ENCODE measurements at places on chromosomes 11 and 22.
A peak's percentile ranks its signal among the peaks of the same experiment; 100 is the strongest.

DNA sequence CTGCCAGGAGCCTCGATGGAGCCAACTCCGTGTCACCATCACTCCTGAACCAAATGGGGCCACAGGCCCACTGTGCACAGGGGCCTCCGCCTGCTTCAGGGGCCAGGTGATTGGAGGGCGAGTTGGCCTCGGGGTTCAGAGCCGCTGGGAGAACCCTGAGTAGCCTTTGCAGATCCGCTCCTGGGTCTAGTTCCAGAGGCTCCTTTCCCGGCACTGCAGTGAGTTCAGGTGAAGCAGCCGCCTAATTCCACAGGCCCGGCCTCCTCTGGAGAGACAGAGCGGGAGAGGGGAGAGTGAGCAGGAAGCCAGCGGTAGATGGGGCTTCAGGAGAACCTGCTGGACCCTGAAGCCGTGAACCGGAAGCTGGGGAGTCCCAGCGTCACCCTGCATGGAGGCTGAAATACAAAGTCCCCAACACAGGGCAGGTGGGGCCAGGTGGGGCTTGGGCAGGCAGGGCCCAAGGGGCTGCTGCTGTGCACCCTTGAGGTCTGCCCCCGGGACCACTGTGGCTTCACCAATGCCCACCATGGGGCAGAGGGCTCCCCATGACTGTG is 22.5 kb downstream of the DRD4 start:
- no peak for DNase-seq

GRCh38 chr22:30241576-30242371 is 4.8 kb downstream of the LIF start:
- no peak for DNase-seq

DNA sequence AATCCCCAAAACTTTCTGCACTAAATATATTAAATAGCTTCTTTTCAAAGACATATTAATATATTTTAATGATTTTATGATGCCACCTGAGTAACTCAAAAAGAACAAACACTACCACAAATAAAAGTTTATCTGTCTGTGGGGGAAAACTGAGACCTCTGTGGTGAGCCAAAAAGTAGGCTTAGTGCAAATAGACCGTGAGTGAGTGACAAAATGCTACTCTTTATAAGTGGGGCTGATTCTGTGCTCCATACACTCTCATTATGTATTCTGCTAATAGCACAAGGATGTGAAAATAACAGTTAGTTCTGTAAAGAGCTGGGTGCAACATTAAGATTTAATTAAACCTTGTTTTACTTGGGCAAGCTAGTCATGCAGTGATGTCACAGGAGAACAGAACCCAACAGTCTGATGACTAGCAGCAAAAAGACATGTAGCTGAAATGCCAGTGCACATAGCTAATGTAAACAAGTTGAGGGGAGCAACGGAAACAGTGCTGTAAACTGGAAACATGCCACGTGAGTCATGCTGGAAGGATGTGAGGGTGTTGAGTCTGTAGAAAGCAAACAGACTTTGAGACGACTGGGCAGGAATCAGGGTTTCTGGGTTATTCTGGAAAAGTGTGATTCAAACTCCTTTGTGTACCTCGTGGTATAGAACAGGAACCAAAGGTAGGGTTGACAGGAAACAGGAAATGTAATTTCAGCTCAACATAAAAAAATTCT is 1130.4 kb downstream of the LRRC4C start:
- peak; percentile 95 for DNase-seq

GRCh38 chr11:55920537-55920936 is 6.2 kb upstream of the OR5W2 start:
- no peak for DNase-seq

DNA sequence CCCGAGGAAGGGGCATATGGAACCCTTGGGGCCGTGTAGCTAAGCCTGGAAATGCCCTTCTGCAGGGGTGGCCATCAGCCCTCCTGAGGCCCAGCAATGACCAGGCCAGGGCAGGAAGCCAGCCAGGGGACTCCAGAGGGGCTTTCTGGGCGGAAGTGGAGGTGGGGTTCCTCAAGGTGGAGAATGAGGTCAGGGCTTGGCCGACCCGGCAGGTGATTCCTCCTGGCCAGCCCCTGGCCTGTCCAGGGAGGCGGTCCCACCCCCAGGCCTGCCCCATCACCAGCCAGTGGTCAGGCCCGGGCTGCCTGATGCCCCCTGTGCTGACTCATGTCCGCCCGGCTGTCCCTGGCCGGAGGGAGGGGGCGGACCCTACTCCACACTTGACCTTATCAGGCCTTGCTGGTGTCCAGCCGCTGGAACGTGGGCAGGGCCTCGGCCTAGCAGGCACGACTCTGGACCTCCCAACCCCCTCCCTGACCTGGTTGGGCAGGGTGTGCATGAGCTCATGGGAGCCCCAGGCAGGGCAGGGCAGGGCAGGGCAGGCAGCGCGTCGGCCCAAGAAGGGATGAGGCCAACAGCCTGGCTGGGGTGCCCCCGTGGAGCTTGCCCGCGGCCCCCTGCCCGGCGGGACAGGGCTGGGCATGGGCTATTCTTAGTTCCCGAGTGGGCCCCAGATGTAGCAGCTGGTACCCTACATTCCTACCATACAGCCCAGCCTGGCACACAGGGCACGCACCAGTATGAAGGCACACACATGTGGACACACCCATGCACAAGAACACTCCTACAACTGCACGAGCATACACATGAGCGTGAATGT is 35.9 kb downstream of the RPL3 start:
- peak; percentile 99 for DNase-seq

- DNase-seq, result no peak
Measured at GRCh38 chr11:11000579-11001283, 142.9 kb upstream of the ZBED5 start.

DNA sequence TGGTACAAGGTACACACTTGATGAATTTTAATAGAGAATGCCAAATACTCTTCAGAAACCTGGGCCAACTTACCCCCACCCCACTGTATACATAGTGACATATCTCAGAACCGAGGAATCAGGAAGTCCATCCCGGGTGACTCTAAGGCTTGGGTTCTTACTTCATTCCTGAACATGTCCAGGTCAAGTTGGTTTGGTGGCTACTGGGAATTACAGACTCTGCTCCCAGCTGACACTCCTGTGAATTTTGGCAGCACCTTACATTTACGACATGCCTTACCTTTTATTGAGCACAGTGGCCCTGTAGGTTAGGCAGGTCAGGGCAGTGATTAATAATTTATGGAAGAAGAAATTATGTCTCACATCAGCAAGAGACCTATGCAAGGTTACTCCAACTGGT is 70.1 kb upstream of the LDLRAD3 start:
- DNase-seq, result no peak

GRCh38 chr11:83706566-83706965 is 420.4 kb upstream of the CCDC90B start:
- DNase-seq, result no peak

DNA sequence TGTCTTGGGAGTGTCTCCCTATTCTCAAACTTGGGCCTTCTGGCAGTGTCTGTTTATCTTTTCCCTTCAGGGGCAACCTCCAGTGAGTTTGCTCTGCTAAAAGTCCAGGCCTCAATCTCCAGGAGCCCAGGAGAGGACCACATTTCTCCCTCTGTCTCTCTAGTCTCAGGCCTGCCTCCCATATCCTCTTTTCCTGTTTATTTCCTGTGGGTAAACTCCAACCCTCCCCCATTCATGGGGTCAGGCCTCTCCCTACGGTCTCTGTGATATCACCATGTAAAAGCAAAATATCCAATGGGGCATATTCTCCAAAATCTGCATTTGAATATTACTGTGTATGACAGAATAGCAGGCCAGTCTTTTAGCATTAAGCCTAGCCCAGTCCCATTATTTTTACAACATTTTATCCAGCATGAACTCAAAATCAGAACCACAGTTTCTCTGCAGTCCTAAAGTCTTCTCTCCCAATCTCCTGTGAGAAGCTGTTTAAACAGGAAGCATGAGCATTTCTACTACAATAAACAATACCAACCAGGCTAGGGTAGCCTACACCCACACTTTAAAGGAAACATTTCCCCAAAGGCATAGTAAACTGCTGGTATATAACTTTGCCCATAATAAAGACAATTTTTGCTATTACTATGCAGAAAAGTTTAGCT is 18.0 kb upstream of the TMEM135 start:
- no peak for DNase-seq

DNA sequence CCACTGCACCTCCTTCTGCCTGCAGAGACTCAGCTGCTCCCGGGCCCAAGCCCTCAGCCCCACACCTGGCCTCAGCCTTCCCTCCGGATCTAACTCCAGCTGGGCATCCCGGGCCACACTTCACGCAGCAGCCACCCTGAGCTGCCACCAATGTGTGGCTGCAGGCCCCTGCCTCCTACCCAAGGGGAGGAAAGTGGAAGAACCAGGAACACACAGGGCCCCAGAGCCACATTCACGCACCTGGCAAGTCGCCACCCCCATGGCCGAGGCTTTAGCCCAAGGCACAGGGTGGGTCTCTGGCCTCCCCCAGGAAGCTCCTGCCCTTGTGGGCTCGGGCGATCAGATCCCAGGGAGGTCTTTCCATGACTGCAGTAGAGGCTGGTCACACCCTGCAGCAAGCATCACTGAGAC is 345.6 kb downstream of the CTTN start:
- DNase-seq, result no peak

GRCh38 chr11:75073459-75074190 is 23.1 kb downstream of the OR2AT4 start:
- no peak for DNase-seq

GRCh38 chr22:18104566-18104965 is 6.0 kb upstream of the TUBA8 start:
- DNase-seq, result no peak

DNA sequence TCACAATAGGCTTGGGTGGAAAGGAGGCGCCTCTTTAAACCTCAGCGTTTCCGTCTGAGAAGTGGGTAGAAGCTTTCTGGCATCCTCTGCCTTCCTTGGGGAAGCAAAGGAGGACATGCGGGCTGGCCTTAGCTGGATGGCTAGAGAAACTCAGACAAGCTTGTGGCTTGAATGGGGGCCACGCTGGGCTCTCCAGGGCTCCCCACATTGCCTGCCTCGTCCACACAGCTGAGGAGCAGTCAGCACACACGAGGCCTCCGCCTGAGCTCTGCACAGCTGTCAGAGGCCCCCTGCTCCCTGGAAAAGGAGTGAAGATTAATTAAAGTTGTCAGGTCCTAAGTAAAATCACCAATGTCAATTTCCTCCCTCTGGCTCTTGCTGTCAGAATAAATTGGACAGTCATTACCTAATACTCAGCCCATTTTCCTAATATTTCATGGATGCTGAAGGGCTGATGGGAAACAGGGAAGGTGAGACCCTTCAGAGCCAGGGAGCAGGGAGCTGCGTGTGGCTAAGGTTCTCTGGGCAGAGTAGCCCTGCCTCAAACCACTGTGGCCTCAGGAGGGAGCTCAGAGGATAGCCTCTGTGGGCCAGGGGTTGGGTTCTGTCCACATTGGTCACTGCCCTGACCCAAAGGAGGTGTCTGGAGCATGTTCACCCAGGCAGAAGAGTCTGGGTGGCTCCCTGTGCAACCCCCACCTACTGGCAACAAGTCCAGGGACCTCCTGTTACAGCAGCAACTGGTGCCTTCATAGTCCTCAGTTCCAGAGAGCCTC is 118.3 kb upstream of the CD82 start:
- no peak for DNase-seq

DNA sequence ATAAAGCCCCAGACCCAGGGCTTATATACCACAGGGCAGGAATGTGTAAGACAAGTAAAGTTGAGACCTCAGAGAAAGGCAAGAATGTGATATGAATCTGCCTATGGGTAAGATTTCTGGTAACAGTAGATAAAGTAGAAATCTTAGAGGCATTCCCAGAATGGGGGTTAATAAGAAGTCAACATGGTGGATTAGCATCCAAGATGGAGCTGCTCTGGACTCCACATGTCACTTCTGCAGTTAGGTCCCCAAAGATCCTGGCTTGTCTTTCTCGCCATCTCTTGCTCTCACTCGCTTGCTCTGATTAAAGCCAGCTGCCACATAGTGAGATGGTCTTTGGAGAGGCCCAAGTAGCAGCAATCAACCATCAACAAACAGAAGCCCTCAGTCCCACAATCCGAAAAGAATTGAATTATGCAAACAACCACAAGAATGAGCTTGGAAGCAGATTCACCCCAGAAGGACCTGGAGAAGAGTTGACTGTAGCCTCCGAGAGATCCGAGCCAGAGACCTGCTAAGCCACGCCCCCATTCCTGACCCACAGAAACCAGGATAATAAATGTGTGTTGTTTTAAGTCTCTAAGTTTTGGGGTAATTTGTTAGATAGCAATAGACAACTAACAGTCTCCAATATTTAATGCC is 5.4 kb upstream of the C11orf86 start:
- peak; percentile 81 for DNase-seq

- DNase-seq, result no peak
Measured at GRCh38 chr22:38214302-38215056, 12.7 kb downstream of the MAFF start.

- peak; percentile 12 for DNase-seq
Measured at GRCh38 chr11:19703211-19703610, 9.4 kb upstream of the NAV2 start.

DNA sequence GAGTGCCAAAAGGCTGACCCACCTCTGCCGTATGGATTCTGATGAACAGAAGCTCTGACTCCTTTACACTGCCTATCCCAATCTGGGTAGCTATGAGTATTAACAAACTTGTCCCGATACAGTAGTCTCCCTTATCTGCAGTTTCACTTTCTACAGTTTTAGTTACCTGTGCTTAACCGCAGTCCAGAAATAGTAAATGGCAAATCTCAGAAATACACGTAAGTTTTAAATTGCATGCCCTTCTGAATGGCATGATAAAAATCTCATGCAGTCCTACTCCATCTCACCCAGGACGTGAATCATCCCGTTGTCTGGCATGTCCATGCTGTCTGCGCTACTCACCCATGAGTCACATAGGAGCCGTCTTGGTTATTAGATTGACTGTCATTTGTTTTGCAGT is 68.8 kb downstream of the SNX19 start:
- peak; percentile 93 for DNase-seq

GRCh38 chr22:17867160-17867785 is 93.0 kb upstream of the BID start:
- no peak for DNase-seq

GRCh38 chr22:32246166-32246565 is 9.0 kb downstream of the SLC5A4 start:
- DNase-seq, result no peak

GRCh38 chr11:57474017-57474802 is 13.9 kb downstream of the RTN4RL2 start:
- no peak for DNase-seq

DNA sequence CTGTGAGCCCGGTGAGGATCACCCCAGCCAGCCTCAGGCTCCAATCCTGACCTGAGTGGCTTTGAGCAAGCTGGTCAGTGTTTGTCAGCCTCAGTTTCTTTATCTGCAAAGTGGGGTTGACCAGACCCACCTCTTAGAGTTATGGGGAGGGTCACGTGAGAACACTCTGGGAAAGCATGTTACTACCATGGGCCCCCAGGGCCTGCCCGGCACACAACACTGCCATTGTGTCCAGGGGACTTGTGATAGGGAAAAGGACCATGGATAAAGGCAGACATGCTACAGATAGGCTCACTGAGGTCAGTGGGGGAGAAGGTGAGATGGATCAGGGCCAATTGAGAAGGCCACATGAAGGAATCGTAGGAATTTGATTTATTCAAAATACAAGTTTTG is 32.1 kb upstream of the SUSD2 start:
- DNase-seq, result no peak

GRCh38 chr22:49116486-49117120 is 711.1 kb downstream of the BRD1 start:
- no peak for DNase-seq
